ENCODE measurements at places on chromosomes 6 and 20. TPM values are rescaled to one million over a fixed set of nuclear protein-coding genes. Genes with fewer than 3 reads are reported as not detected.

- no peak for DNase-seq
These were observed 29.2 kb downstream of the AFDN start for GRCh38 chr6:167855825-167856425.

- DNase-seq, result no peak
These were observed 31.7 kb downstream of the IRF4 start for GRCh38 chr6:423055-423798.

GRCh38 chr20:14761903-14762302, 424.5 kb upstream of the FLRT3 start:
- no peak for DNase-seq

Gene GNMT
- total RNA-seq, result not detected

Gene BNIP5
- total RNA-seq, result not detected

DNA sequence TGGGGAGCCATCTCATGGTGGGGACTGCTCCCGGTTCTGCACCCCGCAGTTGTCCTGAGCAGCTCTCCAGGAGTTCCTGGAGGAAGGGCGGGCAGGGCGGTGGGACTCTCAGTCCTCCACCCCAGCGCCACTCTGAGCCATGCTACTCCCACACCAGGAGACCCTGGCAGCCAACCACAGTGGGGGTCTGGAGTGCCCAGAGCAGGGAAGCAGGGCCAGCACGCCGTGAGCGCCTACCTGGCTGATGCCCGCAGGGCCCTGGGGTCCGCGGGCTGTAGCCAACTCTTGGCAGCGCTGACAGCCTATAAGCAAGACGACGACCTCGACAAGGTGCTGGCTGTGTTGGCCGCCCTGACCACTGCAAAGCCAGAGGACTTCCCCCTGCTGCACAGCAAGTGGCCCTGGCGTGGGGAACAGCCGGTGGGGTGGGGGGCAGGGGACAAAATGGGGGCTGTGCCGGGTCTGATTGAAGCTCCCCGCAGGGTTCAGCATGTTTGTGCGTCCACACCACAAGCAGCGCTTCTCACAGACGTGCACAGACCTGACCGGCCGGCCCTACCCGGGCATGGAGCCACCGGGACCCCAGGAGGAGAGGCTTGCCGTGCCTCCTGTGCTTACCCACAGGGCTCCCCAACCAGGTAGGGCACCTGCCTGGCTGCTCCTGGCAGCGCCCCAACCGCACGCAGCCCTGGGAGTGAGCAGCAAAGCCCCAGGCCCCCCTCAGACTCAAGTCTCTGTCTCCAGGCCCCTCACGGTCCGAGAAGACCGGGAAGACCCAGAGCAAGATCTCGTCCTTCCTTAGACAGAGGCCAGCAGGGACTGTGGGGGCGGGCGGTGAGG, 1.6 kb upstream of the TNFRSF6B start:
- no peak for DNase-seq

GRCh38 chr6:18119236-18119635, 3.2 kb downstream of the NHLRC1 start:
- no peak for DNase-seq

DNA sequence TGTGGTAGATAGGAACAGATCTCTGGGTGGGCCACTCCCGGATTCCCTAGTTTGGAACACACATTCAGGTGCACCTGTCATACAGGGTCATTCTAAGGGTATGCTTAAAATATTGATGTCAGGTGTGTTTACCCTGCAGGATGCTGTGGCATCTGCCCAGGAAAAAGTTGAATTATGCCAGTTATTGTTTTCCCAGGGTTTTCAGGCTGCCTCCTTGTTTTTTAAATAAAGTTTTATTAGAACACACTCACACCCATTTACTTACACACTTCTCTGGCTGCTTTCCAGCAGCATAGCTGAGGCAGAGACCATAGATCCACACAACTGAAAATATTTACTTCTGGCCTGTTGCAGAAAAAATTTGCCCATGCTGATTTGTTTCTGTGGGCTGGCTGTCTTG, 76.5 kb downstream of the PHACTR3 start:
- no peak for DNase-seq

Gene TRIM10
- total RNA-seq, result 0.09 TPM

Gene HTR1E
- total RNA-seq, result not detected

DNA sequence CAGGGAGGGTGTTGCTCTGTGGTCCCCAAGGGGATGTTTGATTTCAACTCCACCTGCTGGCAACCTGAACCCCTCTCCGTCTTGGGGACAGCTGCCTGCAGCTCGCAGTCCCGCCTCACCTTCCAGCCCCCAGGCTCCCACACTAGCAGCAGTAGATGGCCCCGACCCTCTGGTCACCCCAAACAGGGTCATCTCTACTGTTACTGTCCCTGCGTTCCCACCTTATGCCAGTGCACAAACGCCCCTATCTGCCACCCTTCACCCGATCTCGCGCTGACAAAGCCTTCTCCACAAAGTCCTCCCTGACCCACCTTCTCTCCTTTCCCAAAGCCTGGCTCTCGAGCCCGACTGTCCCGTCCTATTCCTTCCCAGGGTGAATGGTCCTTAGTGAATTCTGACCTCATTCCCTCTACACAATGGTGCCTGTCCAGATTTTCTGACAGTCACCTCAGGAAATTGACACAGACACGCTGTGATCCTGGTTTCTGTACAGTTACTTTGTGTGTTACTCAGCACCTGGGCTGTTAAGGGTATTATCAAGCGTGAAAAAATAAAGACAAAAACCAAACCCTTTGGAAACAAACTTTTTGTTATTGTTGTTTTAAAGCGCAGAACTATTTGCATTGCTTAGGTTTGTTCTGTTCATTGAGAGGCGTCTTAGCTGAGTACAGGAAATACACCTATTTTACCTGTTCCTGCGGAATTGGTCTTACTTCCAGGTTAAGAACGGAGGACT, 728 bp downstream of the FUT9 start:
- DNase-seq, result no peak

Gene SLCO4A1
- 64.0 TPM for total RNA-seq

GRCh38 chr6:82076916-82077315, 170.6 kb downstream of the IBTK start:
- no peak for DNase-seq

DNA sequence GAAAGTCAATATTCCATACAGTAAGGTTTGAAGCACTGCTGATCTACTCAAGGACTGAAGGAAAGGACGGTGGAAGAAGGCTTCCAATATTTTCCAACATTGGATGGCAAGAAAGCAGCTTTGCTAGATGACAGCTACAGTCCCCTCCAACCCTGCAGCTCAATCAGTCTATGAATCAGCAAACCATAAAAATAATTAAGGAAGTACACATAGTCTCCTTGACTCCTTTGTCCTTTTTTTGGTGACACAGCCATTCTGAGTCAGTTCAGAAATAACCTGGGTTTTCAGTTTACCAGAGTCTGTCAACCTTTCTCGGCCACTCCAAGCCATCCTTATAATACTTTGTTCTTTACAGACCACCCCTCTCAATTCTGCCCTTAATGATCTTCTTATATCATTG, 232.5 kb downstream of the IBTK start:
- DNase-seq, result no peak

DNA sequence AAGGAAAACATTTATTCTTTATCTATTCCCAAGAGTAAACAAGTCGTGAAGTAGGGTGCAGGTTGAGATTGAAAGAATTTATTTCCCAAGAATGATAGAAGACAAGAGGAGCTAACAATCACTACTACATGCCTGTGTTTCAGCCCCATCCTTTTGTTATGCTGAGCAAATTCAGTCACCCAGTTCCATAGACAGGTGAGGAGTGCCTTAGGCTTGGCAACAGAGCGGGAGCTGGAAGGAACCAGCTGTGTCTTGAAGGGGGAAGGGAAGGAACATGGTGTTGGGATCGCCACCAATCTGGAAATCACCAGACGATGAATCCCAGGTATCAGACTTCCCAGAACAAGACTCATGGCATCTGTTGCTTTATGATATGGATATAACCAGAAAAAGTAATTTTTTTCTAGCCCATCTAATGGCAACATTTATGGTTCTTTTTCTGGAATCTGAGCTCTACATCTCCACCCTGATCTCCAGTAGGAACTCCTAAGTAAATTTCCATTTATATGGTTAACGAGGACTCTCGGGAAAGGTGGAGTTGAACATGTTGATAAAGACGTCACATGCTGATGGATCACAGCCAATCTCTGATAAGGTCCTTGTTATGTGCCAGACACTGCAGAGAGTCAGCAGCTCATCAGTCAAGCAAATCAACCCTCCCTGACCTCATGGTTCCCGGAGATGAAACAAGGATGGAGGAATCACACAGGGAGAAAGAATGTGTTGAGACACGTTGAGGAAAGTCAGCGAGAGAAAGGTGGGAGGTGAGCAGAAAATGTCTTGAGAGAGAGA, 344.9 kb downstream of the SMOC2 start:
- no peak for DNase-seq

DNA sequence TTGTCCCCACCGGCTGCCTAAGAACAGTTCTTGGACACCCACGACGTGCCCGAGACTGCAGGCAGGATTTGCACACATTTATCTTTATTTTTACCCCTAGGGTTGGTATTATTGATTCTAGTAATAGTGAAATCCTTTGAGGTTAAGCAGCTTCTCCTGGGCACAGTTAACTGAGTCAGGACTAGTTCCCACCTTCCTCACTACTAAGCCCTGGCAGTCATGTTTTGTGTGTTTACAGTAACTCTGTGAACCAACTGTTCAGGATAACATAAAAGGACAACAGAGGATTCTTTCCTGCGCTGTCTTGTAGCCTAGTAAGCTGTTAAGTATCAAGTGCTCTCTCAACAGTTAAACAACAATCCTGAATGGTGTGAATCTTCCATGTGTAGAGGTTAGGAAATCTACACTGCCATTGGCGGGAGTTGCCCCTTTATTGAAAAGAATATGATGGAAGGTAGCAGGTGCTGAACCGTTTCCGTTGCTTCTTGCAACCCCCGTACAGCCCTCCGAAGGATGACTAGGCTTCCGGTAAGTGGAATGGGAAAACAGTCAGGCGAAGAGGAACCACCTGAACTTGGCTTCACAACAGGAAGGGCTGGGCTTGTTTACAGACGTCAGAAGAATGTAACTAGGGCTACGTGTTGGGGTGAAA, 979 bp upstream of the SOD2 start:
- no peak for DNase-seq

DNA sequence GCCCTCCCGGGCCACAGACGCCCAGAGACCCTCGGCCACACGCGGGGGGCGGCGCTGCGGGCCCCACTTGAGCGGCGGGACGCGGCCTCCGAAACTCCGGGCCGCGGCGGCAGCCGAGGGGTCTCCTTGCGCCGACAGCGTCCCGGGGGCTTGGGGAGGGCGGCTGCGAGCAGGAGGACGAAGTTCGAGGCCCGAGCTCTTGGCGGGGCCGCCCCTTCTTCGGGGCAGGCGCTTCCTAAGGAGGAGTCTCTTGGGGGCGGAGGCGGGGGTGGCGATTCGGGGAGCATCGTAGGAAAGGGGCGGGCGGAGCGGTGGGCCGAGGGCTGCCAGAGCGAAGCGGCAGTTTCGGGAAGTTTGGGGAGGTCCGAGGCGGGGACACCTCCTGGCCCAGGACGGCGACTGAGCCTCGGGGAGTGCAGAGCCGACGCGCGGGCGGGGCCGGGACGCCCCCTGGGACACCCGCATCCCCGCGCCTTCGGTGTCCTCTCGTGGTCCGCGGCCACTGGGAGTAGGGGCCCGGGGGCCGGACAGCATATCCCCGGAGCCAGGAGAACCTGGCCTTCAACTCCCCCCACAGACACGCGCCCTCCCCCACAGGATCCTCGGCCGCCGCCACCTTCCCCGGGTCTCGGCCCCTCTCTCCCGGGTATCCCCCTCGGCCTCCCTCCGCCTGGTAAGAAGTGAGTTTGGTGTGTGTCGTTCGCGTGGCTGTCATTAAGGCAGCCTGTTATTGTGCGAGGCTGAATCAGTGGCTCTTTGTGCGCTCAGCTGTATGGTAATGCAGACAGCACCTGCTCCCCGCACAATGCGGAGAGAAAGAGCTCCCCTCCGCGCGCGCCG, 613 bp upstream of the DLL1 start:
- no peak for DNase-seq

DNA sequence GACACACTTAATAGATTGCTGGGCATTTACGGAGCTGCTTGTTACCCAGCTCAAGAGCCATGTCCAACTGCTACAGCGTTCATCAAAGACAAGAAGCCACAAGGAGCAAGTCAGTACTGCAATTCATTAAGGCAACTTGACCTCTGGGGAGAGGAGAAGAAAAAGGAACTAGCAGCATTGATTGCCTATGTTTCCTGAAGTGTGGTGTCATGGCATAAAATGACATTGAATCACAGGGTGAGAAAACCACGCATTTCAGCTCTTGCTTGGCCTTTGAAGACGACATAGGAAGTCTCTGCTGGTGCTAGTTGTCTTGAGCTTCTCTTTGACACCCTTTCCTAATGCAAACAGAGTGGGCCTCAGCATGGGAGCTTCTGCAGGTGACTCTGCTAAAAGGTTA, 139.1 kb downstream of the CDH26 start:
- no peak for DNase-seq

Gene KATNA1
- 30.4 TPM for total RNA-seq

DNA sequence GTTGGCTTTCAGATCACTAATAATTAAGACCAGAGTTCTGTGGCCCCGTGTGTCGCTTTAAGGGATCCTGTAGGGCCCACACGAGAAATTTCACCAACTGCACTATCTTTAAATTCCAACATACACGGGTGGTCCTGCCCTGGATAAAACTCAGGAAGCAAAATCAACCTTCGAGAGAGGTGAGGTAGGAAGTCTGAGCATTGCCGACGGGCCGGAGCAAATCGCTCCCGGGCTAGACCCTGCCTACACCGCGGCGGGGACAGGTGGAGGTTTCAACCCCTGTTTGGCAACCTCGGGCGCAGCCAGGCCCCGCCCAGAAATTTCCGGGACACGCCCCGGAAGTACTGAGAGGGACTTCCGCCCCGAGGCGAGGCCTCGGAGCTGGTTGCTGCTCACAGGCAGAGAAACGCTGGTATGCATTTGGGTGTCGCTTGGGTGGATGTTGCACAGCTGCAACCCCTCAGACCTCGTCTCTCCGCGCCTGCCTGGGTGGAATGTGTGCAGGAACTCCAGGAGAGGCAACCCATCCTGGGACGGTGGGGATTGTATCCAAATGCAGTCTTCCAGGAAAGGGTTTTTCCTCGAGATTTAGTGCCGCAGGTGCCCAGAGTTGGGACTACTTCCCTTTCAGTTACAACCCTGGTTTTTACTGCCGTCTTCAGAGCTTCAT, 19.9 kb downstream of the ZKSCAN8 start:
- peak; percentile 37 for DNase-seq

- DNase-seq, result no peak
These were observed 142.3 kb downstream of the UNC5CL start for GRCh38 chr6:40896696-40897095.

- no peak for DNase-seq
These were observed 56.7 kb upstream of the SGK1 start for GRCh38 chr6:134374491-134375219.

Gene BPIFB2
- not detected for total RNA-seq

DNA sequence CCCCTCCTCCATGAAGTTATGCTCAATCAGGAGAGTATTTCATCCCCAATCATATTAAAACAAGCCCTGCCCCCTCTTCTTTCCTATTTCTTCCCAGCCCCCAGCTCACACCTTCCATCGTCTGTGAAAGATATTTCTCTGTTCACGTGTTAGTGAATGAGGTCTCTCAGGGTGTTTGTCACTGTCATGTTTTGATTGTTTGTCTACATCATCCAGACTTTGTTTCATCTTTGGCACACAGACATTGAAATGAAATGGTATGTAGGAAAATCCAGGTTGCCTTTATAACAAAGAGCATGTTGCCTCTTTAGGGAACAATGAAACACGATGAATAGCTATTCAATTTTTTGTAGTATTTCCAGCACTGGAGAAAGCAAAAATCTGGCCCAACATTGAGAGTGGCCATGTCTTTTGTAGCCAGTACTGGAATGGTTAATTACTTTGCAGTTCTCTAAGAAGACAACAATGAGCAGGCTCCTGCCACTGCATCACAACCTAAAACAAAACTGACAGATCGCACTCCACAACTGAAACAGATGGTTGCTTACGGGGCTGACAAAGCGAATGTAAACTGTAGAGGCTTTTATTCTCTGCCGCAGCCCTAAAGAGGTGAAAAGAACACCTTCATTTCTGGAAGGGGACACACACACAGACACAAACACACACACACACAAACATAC, 543.6 kb upstream of the CITED2 start:
- DNase-seq, result no peak
